NCI-H187 treated with DMSO at 0.1 percent for 48 hours (cell line): ENCODE measurements at places on chromosomes 2 and 18.

DNA sequence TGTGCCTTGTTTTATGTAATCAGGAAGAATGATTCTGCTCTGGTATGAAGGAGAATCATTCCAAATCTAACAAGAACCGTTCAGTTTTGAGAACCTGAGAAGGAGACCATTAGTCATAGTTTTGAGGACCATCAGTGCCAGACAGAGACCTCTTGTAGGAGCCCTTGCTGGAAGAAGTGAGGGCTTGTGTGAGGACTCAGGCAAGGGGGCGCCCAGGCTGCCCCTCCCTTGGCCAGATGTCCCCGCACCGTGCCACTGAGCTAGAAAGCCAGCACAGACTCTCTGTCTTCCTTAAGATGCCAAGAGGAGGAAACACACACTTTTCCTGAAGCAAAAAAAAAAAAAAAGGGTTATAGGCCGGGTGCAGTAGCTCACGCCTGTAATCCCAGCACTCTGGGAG lies 55.7 kb upstream of the SLC39A10 start:
- DNase-seq: no peak

DNA sequence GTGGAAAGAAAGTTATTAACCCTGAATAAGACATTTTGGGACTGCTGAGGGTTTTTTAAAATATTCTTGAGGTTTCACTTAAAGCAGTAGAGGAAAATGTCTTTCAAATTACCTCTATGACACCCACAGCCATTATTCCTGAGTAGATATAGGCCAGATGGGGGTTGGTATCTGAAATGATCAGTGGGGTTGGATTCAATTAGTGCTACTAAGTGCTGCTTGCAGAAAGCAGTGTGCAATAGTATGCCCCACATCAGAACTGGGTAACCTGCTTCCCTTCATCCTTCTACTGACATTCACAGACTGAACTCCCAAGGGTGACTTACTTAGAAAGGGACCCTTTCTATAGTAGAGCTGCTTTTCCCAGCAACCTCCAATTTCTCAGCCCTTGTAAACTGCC lies 7.3 kb upstream of the ETAA1 start:
- DNase-seq: no peak

DNA sequence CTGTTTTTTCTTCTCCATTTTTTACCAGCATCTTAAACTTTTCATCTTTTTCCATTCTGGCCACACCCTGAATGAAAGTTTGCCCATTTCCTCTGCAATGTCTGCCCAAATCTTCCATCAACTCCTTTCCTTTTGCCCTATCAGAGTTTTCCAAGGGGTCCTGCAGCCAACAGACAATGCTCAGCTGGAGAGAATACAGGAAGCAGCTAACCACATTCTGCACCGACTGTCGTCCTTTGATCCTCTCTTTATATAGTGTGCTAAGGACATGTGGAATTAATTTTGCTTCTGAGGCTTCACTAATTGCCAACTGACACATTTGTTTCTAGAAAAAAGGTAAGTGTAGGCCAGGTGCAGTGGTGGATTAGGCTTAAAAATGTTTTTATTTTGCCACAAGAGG lies 50.5 kb upstream of the DLX2 start:
- DNase-seq: no peak

GRCh38 chr2:37890893-37891495 lies 34.1 kb upstream of the RMDN2 start:
- DNase-seq: no peak

GRCh38 chr2:195313962-195314361 lies 343.1 kb upstream of the SLC39A10 start:
- no peak for DNase-seq

GRCh38 chr2:137049518-137049917 lies 284.2 kb downstream of the THSD7B start:
- no peak for DNase-seq

DNA sequence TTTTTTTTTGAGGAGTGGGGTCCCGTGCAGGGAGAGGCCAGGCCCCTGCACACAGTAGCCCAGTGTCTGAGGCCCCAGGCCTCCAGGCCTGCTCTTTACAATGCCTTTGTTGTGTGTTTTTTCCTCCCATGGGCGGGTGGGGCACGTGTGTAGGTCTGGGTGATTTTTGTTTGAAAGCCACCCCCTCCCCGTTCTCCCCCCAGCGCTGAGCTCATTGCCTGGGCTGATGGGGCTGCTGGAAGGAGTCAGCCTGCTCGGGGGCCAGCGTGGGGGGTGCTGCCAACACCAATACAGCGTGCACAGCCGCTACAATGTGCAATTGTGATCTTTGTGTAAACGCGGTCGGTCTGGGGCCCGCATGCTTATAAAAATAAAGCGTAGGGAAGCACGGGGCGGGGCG lies 142.7 kb downstream of the DYSF start:
- no peak for DNase-seq
